ENCODE measurements at places on chromosomes 1 and 21.

GRCh38 chr1:150566589-150567340 lies 12.6 kb downstream of the MCL1 start:
- DNase-seq, result no peak

GRCh38 chr21:16589006-16589898 lies 859.5 kb downstream of the USP25 start:
- DNase-seq, result no peak

DNA sequence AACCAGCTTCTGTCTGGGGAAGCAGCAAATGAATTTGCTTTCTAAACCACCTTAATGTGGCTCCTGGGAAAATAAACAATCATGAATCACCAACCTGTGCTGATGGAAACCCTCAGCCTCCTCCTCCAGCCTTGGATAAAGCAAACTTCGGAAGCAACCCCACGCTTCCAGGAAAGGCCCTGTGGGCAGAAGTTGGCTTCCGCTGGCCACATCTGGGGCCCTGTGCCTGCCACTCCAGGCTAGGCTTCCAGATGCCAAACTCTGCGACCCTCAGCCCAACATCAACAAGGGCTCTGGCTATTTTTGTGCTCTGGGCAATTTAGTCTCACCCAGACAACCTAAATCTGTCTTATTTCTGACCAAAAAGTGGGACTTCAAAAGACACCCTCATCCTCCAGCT lies 6.2 kb upstream of the OXCT2 start:
- no peak for DNase-seq

GRCh38 chr1:101264697-101265096 lies 27.9 kb downstream of the S1PR1 start:
- DNase-seq, result no peak

- DNase-seq, result no peak
Measured at GRCh38 chr1:151294742-151295462, 12.8 kb downstream of the ZNF687 start.

- no peak for DNase-seq
Measured at GRCh38 chr1:154410185-154410827, 5.2 kb downstream of the IL6R start.

DNA sequence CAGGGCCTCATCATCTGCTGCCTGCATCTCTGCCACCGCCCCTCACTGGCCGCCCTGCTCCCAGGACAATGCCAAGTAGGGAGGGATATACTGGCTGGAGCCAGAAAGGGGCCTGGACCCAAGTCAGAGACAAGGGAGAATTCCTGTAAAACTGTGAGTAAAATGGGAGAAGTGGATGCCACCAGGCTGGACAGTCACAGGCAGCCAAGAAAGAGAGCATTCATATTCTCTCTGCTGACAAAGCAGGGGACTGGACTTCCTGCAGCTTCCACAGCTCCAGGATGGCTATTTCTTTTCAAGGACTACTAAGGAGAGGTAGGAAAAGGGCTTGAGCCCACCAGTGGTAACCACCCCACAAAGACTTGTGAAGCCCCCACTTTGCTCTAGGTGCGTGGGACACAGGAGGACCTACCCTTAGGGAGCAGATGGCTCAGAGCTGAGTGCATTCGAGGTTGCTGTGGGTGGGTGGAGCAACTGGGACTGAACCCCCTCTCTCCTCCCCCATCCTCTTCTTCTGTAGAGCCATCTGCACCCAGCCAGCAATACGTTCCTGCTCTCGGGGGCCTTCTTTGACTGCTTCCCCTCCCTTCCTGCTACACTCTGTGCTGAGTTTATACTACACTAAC lies 57.5 kb downstream of the GLIS1 start:
- DNase-seq, result no peak

- DNase-seq, result no peak
Measured at GRCh38 chr1:244391761-244392160, 59.9 kb downstream of the ADSS2 start.

DNA sequence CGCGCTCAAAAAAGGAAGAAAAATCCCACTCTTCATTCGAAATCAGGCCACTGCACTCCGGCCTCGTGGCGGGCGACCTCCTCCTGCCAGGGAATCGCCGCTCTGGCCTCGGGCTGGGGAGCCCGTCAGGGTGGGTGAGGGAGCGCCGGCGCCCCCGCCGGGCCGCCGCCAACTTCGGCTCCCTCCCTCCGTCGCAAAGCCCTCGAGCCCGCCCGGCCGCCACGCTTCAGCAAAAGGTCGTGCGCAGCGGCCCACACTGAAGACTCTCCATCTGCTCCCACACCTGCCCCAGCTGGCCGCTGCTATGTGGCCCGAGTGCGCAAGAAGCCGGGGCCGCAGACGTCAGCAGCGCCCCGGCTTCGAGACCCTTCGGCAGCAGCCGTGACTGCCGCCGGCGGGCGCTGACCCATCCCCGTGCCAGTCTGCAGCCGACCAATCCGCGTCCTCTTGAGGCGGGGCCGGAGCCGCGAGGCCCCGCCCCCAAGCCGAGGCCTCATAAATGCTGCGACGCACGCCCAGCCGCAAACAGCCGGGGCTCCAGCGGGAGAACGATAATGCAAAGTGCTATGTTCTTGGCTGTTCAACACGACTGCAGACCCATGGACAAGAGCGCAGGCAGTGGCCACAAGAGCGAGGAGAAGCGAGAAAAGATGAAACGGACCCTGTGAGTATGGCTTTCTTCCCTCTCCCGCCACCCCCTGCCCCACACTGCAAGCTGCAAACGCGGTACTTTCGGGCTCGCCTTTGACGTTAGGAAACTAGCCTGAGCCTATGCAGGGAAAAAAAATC lies at the start of gene RGS2:
Gene RGS2 (plus strand): TSS at position 522 of the 789 bp plus-strand sequence. CDS start 33 bp downstream, at position 555.
- DNase-seq, result peak; percentile 81

GRCh38 chr1:162036163-162036562 lies 12.5 kb upstream of the OLFML2B start:
- no peak for DNase-seq

DNA sequence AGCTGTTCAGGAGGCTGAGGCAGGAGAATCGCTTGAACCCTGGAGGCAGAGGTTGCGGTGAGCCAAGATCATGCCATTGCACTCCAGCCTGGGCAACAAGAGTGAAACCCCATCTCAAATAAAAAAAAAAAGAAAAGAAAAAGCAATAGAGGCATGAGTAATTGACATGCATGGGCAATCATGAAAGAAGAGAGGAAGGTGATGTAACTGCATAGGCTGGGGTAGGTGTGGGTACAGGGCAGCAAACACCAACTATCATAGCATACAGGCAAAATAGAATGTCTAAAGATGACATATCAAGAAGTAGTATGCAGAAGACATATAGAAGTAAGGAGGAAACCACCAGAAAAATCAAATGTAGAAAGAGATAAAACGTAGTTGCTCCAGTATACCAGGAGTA lies 19.0 kb upstream of the MGST3 start:
- no peak for DNase-seq

DNA sequence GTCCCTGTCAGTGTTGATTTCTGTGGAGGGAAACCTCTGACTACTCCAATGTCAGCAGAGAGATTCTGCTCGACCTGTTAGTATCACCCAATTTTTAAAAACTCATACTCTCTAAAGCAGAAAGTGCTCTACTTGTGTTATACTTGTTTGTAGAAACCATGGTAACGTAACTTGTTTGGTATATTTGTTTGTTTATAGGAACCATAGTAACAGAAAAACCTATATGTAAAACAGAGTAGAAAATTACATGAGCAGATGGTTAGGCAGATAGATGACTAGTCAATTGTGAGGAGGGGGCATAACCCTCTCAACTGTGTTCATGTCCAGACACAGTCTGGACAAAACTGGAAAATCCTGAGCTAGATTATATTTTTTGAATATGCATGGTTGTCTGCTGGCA lies 6.7 kb downstream of the TRIM45 start:
- no peak for DNase-seq

GRCh38 chr1:22920734-22921451 lies 51.8 kb downstream of the LACTBL1 start:
- DNase-seq, result no peak

DNA sequence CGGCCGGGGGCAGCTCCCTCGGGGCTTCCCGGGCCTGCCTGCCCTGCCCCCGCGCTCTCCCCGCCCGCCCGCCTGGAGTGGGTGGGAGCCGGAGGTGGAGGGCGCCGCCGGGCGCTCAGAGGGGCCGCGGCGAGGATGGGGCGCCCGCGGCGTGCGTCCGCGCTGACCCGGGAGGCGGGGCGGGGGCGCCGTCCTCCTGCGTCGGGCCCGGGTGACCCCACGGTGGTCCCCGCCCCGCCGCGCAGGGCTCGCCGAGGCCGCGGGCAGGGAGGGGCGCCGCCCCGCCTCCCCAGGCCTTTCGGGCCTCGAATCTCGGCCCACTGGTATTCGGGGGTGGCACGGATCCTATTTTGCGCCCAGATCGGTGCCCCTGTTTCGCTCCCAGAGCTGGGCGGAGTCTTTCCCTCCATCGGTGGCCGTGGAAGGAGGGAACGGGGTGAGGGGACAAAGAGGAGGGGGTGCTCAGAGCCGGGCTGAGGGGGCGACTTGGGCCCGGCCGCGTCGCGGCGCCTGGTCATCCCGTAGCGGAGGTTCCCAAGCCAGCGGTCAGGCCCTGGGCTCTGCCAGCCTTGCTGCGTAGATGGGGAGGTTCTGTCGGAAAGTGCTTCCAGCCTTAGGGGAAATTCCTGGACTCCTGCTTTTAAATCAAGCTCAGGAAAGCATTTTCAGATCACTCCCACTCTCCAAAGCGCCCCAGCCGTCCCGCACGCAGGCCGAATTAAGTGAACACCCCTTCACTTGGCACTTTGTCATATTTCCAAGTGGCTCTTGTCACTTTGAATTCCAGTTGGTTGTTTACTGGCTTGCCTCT lies 545 bp downstream of the PATJ start:
- no peak for DNase-seq

GRCh38 chr1:2314803-2315673 lies 76.3 kb downstream of the MORN1 start:
- peak; percentile 54 for DNase-seq

DNA sequence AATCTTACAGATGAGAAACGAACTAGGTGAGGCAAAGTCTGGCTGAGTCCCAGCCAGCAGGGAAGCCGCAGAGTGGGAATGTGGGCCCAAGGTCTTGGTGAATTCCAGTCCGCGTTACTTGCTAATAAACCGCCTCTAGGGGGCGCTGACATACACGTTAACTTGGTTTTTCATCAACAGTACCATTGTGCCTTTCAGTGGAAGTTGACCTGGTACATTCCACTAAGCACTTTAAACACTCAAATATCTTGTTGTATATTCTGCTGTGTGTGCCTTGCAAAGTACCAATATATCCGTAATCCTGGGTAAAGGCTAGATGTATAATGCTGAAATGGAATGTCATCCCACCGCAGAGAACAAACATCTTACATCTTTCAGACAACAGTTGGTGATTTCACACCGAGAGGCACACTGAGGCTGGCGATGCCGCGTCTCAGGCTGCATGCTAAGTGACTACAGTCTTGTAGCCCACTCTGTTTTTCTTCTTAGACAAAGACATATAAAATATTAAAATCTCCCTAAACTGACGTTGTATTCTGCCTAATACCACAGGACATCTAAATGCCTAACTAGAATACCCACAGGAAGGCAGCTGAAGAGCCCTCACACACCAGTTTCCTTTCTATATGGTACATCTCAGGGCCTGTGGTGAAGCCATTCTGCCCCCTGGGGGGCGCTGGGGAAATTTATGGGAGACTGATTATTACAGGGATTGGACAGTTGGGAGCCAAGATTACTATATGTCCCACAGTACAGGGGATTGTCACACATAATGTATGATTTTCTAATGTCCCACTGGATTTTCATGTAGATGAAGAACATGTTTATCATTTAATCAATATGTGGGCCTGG lies 49.2 kb upstream of the C1orf198 start:
- DNase-seq, result peak; percentile 47

- DNase-seq, result no peak
Measured at GRCh38 chr1:153919876-153920852, 2.6 kb downstream of the GATAD2B start.

- DNase-seq, result no peak
Measured at GRCh38 chr1:84896279-84896678, 3.3 kb upstream of the LPAR3 start.

GRCh38 chr1:207072233-207072632 lies 16.4 kb upstream of the C4BPB start:
- no peak for DNase-seq

GRCh38 chr1:155485222-155485621 lies 77.4 kb downstream of the ASH1L start:
- no peak for DNase-seq

- DNase-seq, result no peak
Measured at GRCh38 chr1:206550446-206550845, 43.1 kb downstream of the RASSF5 start.

DNA sequence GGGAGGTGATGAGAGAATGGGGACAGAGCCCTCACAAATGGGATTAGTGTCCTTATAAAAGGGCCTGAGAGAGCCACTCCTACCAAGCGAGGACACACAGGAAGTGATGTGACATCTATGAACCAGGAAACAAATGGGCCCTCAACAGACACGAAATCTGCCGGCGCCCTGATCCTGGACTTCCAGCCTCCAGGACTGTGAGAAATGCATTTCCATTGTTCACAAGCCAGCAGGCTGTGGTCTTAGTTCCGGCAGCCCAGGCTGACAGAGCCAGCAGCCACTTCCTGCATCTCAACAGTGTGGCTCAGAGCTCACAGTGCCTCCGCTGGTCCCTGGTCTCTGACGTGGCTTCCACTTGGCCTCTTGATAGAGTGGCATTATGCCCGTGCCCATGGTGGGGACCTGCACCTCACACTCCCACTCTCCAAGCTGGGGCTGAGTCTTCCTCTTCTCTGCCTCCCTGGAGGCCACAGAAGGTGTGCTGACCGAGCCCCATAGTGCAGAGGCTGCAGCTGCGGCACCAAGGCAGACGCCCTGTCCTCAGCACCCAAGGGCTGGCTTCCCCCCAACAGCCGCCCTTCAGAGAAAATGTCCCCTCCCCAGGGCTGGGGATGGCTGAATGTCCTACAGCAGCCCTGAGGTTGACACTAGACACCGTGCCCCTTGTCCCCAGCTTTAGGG lies 44.9 kb downstream of the ACOT7 start:
- peak; percentile 29 for DNase-seq

- DNase-seq, result no peak
Measured at GRCh38 chr1:28518745-28519341, 13.0 kb downstream of the RCC1 start.

GRCh38 chr1:176101951-176102642 lies 105.0 kb downstream of the COP1 start:
- DNase-seq, result no peak

GRCh38 chr1:166040202-166040997 lies 126.4 kb downstream of the FAM78B start:
- no peak for DNase-seq

GRCh38 chr1:91883470-91883869 lies 2.5 kb downstream of the TGFBR3 start:
- no peak for DNase-seq

DNA sequence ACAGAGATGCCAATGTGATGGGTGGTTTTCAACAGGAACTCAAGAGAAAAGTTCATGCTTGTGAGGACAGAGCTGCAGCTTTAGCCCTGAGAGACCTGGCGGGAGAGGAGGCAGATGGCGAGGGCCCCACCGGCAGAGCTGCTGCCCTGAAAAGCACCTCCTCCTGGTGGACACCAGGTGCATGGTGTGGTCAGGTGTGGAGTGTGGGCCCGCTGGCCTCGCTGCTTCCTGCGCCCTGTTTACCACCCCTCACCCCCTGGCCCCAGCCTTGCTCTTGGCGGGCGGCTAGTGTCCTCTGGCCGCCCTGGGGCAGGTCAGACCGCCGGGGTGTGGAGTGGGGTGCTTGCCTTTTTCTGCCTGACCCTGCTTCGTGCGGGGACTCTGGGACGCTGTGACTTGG lies 42.8 kb downstream of the PRKCZ start:
- DNase-seq, result no peak
